ENCODE measurements at places on chromosomes 2 and 18.

- ATAC-seq, result no peak
Measured at GRCh38 chr18:79682894-79683625, 3.5 kb downstream of the CTDP1 start.

DNA sequence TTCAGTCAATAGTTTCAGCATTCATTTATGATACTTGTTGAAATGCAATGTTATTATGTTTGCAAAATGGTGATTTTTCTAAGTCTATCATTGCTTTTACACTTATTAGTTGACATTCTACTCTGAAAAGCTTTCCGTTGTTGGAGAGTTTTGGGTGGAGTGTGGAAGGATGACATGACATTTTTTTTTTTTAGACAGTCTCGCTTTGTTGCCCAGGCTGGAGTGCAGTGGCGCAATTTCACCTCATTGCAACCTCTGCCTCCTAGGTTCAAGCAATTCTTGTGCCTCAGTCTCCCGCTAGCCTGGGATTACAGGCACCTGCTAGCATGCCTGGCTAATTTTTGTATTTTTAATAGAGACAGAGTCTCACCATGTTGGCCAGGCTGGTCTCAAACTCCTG, 29.8 kb downstream of the PIKFYVE start:
- no peak for ATAC-seq

DNA sequence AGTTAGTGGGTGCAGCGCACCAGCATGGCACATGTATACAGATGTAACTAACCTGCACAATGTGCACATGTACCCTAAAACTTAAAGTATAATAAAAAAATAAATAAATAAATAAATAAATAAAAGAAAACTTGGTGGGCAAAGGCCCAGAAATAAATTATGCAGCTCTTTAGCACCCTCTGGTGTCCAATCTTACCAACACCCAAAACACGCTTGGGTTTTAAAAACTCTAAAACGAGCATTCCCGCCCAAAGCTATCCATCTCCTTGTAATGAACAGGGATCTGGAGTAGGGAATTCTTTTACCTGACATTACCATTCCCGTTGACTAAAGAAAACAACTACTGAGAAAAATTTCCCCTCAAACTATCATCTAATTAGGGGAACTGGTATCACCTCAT, 2005.9 kb upstream of the CELF4 start:
- ATAC-seq, result no peak

DNA sequence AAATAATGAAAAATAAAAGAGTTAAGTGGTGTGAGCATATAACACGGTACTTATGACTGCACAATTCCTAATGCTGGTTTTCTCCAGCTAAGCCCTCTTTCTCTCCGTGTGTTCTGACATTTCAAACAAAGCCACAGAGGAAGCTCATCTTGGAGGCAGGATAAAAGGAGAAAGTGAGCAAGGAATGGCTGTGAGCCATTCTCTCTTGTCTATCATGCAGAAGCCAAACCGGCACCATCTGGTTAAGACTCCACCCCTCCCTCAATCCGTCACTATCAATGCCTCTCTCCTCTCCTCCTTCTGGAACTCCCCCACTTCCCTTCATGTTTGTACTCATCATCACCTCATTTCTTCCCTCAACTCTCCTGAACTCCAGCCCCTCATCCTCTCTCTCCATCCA, 210.4 kb downstream of the TMEM163 start:
- no peak for ATAC-seq

DNA sequence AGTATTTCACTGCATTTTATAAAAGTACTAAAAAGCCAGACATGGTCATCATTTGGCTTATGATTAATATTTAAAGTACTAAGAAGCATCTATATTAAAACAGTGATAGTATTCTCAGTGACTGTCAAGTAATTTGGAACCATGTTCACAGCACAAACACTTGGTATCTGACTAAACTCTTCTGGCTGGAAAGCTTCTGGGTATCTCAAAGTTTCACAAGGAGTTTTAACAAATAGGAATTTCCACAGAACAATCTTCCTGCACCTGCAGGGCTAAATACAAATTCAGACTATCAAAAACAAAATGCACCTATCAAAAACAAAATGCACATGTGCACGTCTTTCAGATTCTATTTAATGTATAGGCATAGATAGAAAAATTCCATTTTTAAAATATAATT, 158.8 kb downstream of the L3MBTL4 start:
- no peak for ATAC-seq
